ENCODE measurements at places on chromosomes 11 and 22.
A peak's percentile ranks its signal among the peaks of the same experiment; 100 is the strongest.

DNA sequence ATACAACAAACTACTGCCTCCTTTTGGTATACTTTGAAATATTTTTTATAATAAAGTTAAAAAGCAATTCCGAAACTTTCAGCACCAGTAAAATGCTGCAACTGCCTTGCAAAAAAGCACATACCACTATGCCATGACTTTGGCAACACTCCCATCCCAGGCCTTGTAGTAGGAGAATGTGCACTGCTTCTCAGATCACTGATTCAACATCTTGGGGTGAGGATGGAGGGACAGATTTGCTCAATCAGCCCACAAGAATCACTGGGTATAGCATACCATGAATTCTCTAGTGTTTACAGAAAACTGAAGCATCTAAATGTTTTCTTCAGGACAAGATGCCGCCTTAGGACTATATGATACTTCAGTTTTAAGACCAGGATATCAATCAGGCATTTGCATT is 14.9 kb downstream of the EIF4ENIF1 start:
- DNase-seq: no peak

DNA sequence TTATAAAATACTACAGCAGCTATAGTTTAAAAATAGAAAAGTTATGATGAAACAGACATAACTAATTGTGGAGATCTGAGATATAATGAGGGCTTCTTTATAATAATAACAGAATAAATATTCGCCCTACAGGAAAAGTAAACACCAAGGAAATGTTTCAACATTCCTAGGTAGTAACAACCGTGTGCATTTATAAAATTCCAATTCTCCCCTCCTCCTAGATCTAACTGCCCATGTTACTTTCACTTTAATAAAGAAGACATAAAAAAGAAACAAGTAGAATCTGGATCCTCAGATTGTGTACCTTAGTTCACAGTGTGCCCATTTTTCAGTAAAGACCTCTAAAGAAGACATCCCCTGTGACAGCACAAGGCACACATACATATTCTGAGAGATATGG is 57.8 kb upstream of the MN1 start:
- DNase-seq: no peak

GRCh38 chr11:36333897-36334296 is 37.8 kb downstream of the PRR5L start:
- no peak for DNase-seq

- DNase-seq: peak; percentile 24
These were observed 703 bp downstream of the ABTB2 start for GRCh38 chr11:34356913-34357700.

GRCh38 chr11:49208006-49208721 is at the start of gene FOLH1:
Gene FOLH1 (minus strand): TSS chr11:49208602. CDS start chr11:49208409, 193 bp downstream.
- no peak for DNase-seq
